ENCODE measurements at places on chromosomes 4 and X.

DNA sequence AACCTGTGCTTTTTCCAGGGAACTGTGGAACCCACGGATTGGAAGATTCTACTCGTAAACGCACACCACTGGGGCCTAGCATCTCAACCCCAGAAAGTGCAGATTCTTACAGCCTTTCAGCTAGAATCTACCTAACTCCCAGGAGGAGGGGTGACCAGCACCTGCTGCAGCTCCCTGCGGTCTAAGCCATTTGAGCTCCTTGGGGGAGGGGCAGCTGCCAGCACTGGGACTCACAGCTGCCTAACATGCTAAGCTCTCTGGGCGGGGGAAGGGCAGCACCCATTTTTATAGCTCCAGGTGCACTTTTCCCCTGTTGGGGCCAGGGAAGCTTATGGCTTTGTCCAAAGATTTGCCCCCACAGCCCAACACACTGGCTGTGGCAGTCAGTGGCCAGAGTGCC is 595.7 kb upstream of the EPHA5 start:
- DNase-seq: no peak

GRCh38 chr4:149441338-149441737 is 374.3 kb downstream of the IQCM start:
- no peak for DNase-seq

DNA sequence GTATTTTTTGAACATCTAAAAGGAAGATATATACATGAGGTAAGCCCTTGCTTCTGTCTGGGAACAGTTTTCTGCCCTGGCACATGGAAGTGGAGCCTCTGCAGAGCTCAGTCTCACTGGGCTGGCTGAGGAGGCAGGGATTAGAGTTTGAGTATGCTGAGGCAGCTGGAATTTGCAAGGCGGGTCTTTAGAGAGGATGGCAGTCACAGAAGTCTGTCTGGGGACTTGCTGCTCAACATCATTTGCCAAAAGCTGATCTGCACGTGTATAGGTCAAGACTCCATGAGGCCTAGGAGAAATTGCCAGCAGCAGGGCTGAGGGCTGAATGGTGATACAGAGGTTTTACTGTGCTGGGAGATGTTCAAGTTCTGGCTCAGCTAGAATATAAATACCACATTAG is 163.6 kb upstream of the ANK2 start:
- DNase-seq: no peak

GRCh38 chr4:11259837-11260236 is 168.9 kb downstream of the HS3ST1 start:
- DNase-seq: no peak

GRCh38 chrX:134933248-134933647 is 57.5 kb upstream of the SMIM10 start:
- no peak for DNase-seq

- DNase-seq: no peak
Measured at GRCh38 chr4:27714073-27714472, 853.4 kb downstream of the STIM2 start.

GRCh38 chr4:176302283-176303275 is 17.2 kb upstream of the SPCS3 start:
- no peak for DNase-seq

GRCh38 chr4:47054130-47054529 is 22.8 kb downstream of the GABRB1 start:
- no peak for DNase-seq

DNA sequence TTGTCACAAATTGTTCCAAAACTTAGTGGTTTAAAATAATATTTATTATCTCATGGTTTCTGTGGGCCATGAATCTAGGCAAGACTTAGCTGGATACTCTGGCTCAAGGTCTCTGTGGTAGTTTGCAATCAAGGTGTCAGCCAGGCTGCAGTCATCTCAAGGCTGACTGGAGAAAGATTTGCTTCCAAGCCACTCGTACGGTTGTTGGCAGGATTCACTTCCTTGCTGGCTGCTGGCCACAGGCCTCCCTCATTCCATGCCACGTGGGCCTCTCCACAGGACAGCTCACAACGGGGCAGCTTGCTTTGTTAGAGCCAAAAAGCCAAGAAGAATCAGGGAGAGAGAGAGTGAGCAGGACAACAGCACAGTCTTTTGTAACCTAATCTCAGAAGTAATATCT is 101.4 kb downstream of the WWC2 start:
- no peak for DNase-seq

GRCh38 chr4:3174371-3175338 is 74.3 kb upstream of the MSANTD1 start:
- DNase-seq: no peak

- no peak for DNase-seq
Measured at GRCh38 chr4:163665521-163666331, 171.2 kb downstream of the TMA16 start.

DNA sequence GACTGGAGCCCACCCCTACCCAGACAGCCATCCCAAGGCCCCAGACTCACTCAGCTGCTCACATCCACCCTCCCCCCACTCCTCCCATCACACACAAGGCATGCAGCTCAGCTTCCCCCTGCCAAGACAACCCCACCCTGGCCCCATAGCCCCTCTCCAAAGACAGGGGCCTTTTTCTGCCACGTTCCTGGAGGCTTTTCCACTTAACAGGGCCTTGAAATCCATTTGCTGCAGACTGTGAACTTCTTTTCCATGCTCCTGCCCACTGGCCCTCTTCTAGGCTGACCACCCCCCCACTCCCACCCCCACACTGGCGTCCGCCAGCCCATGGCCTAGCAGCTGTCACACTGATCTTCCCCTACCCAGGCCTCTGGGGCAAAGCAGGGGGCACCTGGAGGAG is 76.0 kb downstream of the PJA1 start:
- no peak for DNase-seq

DNA sequence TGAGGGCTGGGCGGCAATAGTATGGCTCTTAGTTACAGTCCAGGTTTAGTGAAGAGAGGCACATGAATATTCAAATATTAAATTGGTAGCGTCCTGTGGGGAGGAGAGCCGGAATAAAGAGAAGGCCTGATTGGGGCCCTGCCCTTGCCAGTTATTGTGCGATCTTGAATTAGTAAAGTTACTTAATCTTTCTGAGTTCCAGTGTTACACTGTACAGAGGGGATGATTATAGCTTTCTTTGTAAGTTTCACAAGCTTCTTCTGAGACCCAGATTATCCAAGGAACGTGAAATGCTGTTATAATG is 1.2 kb downstream of the METAP1 start:
- no peak for DNase-seq

GRCh38 chrX:40300286-40300890 is 202.6 kb upstream of the BCOR start:
- no peak for DNase-seq

DNA sequence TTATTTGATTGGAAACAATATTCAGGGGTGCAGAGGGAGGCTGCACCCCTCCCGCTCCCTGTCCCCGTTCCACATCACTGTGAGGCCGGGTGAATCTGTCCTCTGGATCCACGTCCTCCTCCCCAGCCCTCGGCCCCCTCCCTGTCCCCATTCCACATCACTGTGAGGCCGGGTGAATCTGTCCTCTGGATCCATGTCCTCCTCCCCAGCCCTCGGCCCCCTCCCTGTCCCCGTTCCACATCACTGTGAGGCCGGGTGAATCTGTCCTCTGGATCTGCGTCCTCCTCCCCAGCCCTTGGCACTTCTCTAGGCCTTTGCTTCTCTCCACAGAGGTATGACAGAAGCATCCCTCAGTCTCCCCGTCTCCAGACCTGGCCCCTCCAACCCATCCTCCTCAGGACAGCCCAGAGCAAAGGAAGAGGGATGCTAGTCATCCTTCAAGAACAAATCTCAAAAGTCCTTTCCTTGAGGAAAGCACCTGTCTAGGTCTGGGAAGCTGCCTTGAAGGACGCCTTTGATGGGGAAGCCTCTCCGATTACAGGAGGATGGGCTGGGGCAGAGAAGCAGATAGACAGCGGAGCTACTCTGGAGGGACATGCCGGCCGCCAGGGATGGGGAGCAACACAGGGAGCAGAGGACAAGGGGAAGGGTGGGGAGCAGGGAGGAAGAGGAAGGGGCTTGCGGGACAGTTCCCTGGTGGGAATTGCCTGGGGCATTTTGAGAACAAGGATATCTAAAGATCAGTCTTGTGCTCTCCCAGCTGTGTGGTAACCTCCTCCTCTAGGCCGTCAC is 10.8 kb upstream of the AFAP1 start:
- no peak for DNase-seq

DNA sequence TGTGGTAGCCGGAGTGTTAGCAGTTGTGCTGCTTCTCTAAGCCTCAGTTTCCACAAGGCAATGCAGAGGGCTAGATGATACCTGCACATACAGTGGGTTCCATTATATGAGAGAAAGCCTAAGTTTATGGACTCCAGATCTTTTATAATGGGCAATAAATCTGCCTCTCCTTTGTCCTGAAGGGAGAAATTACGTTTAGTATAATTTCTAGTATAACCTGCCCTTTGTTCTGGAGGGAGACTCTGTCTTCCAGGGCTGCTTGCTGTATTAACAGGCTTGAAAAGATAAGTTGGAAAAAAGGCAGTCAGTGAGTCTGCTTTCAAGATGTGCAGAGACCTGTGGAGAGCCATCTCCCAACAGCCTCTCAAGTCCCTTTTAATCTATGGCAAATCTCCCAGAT is 42.8 kb downstream of the ZNF81 start:
- no peak for DNase-seq

All from hindlimb muscle (tissue), 1 donor.